Stimulated activated CD4-positive, alpha-beta T cell treated with anti-CD3 and anti-CD28 coated beads, Interleukin-2, amount 100 ng/mL, for 24 hours (primary cell): ENCODE measurements at places on chromosomes 3 and 15.

DNA sequence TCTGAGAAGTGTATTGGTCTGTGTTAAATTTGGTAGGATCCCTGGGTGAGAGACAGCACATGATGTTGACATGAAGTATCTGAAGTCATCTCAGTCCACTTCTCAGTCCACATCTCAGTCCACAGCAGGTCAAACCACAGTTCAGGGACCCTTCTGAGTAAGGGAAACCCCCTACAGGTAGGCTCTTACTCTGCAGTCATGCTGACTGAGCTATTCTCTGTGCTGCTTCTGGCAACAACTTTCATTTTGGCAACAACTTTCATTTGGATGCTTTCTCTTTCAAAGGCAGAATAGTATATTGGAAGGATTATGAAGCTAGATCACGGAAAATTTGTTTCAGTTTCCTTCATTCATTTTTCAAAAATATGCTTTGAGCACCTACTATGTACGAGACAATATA is 178.2 kb upstream of the GOLIM4 start:
- DNase-seq: no peak

GRCh38 chr3:160739079-160739478 is 17.0 kb upstream of the PPM1L start:
- DNase-seq: no peak

DNA sequence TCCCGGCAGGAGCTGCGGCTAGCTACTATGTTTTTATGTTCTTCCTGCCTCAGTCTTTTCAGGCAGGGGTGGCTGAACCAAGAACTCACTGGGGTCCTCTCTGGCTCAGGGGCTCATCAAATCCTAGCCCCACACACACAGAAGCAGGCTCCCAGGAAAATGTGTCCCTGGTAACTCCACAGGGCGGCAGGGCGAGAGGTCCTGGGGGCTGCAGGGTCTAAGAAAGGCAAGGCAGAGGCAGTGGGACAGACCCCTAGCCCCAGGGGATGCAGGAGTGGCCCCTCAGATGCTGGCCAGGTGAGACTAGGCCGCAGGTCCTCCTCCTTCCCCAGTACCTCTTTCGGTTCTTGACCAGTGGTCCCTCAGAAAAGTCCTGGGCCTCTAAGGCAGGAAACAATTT is 48.9 kb downstream of the PTH1R start:
- no peak for DNase-seq

DNA sequence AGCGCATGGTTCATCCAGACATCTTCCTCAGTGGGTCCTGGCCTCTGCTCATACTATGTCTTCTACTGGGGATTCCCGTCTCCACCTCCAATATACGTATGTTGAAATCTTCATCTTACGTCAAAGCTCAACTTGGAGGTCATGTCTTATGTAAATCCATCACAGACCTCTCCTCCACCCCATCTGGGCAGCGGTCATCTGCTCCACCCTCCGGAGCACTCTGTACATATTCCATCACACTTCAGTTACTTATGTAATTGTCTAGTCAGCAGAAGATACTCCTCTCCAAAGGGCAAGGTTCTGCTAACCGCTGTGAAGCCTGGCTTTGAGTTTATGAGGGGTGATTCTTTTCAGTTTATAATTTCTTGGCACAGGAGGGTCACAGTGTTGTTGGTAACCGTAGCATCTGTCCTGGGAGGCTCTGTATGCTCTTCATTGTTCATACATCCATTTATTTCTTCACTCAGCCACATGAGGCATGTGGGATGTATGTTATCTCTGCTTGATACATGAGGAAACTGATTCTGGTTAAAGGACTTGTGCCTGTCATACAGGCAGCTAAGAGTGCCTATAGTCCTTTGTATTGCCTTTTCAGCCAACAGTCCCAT is 22.1 kb downstream of the MAP2K1 start:
- no peak for DNase-seq

DNA sequence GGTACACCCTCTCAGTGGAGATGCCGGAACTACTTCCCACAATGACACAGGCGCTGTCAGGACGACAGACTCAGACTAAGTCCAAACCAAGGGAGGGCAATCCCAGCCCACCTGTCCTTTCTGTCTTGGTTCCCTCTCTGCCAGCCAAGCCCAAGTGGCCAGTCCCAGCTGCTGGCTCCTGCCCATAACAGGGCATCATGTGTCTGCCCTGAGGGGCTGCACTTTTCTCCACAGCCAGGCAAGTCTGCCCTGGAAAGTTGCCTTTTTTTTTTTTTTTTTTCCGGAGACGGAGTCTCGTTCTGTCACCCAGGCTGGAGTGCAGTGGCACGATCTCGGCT is 20.0 kb upstream of the BCL2A1 start:
- no peak for DNase-seq

DNA sequence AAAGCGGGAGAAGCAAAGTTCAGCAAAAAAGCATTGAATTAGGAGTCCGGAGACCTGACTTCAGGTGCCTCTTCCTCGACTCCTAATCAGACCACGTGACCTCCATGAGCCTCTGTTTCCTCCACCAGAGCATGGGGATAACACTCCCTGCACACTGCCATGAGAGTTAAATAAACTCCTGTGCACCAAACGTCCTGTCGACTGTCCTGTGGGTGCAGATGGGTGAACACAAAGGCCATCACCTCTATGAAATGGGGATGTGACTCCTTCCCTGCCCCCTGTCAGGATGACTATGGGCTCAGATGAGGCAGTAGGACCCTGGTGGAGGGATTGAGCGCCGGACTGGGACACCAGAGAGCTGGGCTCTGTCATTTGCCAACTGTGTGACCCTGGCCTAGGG is 13.5 kb upstream of the TSPAN3 start:
- DNase-seq: no peak

DNA sequence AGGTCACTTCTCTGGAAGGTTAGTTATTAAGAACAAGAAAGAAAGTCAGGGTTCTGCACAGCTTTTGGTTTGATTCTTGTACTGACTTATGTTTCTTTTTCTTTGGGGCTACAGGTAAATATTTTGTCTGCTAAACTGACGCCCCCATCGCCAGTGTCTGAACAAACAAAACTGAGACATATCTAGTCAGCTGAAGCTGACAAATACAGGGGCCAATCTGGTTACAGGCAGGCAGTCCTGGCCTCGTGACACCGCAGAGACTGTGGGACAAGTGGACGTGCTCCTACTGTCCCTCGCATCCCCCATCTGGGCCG is 4.6 kb upstream of the RPL14 start:
- no peak for DNase-seq

DNA sequence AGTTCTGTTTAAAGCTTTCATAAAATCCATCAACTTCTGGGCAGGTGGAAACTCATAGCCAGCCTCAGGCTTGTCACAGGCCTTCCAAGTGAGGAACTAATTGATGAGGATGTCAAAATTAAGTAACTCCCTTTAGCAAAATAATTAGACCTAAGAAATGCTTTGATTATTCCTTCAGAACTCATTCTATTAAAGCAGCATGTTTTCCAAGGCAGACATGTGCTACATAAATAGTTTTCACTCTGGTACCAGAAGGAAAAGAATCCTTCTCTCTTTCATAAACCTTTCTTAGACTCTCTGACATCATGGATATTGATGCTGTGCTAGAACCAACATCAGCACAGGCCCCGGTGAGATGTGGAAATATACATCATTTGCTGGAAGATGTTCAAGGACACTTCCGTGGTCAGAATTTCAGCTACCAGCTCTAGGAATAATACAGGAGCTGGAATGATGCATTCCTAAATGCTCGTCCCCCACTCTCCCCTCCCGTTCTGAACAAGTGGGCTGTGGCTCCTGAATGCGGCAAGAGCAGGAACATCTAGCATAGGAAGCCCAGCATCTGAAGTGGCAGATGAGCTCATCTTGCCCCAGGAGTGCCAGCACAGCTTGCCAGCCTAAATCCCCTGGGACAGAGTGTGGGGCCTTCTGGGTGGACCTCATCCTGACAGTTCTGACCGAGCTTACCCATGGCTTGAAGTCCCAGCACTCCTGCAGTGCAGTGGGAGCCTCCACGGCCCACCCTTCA is 82.4 kb downstream of the WWTR1 start:
- no peak for DNase-seq

DNA sequence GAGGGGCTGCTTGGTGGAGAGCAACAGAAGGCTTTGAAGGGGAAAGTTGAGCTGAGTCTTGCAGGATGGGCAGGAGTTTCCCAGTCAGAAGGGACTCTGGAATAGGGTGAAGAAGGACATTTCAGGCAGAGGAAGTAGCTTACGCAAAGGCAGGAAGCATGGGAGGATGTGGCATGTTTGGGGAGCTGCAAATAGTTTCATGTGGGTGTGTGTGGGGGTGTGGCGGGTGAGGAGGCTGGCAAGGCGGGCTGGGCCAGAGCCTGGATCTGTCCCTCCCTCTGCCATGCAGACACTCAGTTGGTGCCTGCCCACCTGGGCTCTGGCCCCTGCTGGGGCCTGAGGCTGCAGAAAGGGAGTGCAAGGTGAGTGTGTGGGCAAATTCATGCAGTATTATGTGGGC is 10.4 kb downstream of the TEX264 start:
- peak; percentile 35 for DNase-seq

- peak; percentile 72 for DNase-seq
Measured at GRCh38 chr3:71069797-71070196, 513.7 kb downstream of the FOXP1 start.

GRCh38 chr3:123448536-123449101 is at the start of gene ADCY5:
Gene ADCY5, minus strand, starts transcription at chr3:123449090. Its CDS starts 545 bp downstream, at chr3:123448545.
- DNase-seq: no peak

DNA sequence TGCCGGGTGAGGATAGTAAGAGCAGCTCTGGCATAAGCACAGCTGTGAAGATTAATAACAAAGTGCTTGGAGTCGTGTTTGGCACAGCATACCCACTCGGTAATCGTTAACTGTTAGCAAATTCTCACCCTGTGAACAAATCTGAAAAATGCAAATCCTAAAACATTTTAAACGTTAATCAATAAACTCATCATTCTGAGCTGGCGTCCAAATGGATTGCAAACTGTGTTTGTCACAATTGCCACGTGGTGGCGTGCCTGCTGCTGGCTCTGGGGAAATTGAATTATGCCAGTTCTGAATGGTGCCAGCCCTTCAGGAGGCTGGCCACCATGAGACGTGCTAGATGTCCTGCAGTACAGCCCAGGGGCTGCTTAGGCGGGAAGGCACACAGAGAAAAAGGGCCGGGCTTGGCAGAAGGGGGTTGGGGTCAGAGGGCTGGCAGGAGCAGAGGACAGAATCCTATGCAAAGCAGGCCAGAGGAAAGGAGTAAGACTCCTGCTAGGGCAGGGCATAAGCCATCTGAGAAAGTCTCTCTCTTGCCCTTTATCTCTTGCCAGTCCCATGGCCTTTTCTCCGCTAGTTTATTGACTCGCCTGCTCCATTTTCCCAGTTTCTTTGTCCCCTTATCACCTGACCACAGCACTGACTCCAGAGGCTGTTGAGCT is 22.1 kb upstream of the POLG start:
- DNase-seq: no peak

DNA sequence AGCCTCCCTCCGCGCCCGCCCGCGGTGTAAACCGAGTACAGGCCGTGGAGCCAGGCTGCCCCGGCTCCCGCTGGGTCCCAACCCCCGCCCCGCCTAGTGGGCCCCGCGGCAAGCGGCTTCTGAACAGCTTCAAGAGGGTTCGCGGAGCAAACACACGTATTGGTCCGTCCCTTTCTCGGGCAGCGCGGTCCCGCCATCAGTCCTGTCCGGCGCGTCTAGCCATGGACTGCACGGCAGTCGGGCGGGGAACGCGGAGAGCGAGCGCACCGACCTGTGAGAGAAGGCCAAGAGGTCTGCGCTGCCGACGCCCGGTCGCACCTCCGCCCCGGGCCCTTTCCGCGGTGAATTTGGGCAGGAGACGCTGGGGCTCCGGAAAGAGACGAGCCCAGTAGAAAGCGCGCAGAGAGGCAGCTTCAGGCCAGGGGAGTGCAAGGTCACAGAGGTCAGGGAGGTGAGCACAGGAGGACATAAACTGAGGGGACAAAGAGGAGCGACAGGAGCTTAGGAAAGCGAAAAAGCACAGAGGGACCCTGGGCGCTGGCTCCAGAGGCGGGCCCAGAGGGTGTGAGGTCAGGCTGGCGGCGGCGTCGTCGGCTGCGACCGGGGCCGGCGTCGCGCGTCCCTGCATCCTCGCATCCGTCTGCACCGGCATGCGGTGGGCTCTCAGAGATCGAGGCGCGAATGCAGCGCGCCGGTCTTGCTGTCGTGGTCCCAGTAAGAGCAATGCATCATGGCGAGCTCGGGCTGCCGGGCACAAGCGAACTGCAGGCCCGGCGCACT is 1.8 kb downstream of the FOXL2 start:
- peak; percentile 42 for DNase-seq

DNA sequence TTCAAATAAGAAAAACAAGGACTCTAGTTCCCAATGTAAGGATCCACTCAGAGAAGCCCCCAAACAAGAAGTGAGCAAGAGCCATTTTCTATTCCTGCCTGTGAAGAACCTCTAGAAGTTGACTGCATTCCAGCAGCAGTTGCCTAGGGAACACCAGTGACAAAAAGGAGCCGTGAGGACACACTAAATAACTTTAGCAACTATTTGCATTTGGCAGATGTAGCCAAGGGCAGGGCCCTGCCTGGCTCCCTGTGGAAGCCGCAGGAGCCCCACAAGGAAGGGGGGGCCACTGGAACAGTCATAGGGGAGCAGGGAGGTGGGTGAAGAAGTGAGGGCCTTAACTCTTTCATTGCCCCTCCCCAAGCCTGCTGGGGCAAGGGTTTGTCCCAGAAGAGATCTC is 470.2 kb upstream of the PROK2 start:
- DNase-seq: no peak

- no peak for DNase-seq
Measured at GRCh38 chr15:66809664-66810063, 107.6 kb downstream of the SMAD6 start.

GRCh38 chr15:87368511-87368910 is 888.0 kb downstream of the NTRK3 start:
- no peak for DNase-seq

DNA sequence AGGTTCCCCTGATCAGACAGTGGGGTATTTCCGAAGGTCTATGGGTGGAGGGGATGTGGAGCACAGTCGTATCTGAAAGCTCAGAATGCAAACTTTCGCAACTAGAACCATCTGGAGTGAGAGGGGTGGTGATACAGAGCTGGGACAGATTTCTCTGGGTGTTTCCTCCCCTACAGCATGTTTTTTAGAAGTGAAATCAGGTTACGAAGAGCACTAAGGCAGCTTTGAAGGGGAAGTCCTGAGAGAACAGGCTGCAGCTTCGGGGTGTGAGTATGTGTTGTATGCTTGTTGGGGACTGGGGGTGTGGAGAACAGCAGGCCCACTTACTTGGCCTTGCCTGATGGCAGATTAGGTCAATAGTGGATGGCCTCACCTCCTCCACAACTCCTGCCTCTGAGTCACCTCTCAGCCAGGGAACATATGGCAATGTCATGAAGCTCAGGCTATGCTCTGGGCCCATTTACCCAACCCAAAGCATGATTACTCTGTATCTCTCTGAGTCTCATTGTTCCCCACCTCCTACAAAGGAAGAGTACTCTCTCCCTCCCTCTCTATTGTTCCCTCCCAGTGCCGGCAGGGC is 107.2 kb upstream of the RASGRP1 start:
- DNase-seq: peak; percentile 35

DNA sequence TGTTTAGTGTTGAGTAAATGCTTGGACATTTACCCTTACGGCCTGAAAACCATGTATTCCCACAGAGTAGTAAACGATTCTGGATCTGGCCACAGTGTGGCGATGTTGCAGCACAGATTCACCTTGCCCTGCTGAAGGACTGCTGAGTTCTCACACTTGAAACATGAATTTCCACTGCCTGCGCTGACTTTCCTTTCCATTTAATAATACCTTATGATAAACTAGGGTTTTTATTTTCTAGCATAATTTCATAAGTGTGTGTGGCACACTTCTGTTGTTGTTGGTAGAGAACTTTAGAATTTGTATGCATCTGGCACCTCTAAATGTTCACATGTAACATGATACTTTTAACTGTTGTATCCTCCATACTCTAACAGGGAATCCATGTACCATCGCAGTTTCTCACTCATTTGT is 53.9 kb downstream of the C3orf38 start:
- DNase-seq: peak; percentile 72

GRCh38 chr3:88019024-88019423 is 39.8 kb downstream of the CGGBP1 start:
- no peak for DNase-seq
